ENCODE measurements at places on chromosomes 3 and 15.

DNA sequence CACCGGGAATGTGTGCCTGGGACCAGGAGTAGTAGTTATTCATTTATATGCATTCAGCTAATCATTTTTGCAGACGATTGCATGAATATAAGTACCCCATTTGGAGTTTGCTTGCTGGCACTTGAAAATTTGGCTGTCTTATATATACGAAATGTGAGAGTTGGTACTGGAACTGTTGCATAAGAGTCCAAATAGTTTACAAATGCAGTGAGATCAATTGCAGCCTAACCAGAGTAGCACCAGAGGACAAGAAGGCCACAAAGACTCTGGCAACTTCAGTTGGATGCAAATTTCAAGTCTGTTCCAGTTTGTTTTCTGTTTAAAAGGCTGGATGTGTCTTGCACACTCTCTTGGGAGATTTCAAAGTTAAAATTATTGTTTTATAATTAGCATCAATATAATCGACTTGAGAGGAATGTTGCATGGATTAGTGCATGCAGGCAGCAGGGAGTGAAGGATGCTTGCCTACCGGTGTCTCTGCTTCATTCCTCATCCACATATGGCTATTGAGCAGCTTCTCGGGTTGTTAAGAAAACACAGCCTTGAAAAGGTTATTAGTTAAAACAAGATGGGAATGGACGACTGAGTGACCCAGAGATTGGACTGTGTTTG is 213.0 kb downstream of the PTPRG start:
- no peak for DNase-seq

DNA sequence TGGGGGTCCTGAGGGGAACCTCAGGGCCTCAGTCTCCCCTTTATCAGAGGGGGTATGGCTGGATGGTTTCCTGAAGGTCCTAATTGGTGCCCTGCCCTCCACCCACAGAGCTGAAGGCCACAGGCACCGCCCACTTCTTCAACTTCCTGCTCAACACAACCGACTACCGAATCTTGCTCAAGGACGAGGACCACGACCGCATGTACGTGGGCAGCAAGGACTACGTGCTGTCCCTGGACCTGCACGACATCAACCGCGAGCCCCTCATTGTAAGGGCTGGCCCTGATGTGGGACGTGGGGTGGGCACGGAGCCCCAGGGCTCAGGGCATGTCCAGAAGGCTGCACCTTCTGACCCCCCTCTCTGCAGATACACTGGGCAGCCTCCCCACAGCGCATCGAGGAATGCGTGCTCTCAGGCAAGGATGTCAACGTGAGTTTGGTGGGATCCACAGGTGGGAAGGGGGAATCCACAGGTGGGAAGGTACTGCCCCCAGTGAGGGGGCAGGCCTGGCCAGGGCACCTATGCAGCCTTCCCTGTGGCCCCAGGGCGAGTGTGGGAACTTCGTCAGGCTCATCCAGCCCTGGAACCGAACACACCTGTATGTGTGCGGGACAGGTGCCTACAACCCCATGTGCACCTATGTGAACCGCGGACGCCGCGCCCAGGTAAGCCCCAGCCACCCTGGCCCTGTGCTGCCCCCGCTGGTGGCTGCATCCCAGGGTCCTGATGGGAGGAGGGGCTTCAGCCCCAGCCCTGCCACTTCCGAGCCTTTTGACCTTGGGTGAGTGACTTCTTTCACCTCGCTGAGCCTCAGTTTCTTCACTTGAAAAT is 17.5 kb upstream of the GNAT1 start:
- DNase-seq, result no peak

DNA sequence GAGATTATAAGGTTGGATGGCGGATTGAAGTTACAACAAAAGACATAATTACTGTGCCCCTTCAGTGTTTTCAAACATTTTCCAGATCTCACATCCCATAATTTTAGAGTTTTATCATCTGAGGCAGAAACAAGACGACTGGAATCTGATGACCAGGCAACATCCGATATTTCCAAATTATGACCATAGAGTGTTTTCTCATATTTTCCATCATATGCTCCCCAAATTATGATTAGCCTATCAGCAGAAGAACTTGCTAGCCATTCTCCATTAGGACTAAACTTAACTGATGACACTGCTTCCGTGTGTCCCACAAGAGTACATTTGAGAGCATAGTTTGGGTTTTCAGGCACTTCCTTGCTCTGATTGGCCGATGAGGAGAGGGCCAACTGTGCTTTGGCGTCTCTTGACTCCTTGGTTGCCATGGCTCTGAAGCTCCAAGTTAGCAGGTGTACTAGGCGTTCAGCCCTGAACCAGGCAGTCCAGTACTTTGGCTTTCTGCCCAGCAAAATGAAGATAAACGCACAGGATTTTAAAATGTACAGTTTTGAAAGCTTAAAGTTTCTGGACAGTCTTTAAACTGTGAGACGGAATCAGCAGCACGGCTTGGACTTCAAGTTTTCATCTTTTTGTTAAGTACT is 638 bp downstream of the WDR5B start:
- no peak for DNase-seq

- DNase-seq, result no peak
Observed at GRCh38 chr15:77239882-77240608, 169.1 kb upstream of the TSPAN3 start.

DNA sequence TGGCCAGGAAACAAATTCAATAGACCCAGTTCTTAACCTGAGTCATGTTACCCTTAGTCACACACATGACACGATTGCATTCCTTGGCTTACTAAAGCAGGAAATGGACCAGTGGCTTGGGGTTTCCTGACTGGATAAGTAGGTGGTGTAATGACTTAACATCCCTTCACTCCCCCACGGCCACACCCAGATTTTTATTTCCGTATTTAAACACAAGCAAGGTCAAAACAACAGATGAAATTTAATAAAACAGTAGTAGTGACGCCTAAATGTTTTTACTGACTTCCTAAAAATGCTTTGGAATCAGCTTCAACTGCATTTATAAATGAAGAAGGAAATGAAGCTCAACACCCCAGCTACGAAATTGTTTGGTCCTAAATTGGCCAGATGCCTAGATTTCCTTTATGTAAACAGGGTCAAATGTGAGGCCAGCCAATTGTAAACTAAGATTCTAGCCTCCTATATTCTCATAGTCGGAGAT is 324.3 kb downstream of the CHST2 start:
- no peak for DNase-seq

- no peak for DNase-seq
Observed at GRCh38 chr3:156274791-156275190, 154.4 kb downstream of the KCNAB1 start.

DNA sequence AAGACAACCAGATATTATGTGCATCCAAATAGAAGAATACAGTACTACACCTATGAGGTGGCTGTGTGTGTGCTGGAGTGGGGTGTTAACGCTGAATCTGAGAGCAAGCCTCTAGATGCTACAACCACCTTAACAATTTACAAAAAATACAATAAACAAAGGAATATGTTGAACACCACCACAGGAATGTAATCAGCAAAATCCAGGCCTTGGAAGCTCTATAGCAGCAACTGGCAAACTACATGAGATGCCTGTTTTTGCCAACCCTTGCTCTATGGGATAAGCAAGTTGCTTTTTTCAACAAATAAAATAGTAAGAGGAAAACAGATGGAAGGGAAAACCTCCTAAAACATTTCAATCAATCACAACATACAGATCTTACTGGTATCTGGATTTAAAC is 23.9 kb downstream of the SLTM start:
- DNase-seq, result no peak

Measured in activated naive CD4-positive, alpha-beta T cell (primary cell).